Cortex of kidney (tissue), 1 donor: ENCODE measurements at places on chromosomes 16 and 17.

DNA sequence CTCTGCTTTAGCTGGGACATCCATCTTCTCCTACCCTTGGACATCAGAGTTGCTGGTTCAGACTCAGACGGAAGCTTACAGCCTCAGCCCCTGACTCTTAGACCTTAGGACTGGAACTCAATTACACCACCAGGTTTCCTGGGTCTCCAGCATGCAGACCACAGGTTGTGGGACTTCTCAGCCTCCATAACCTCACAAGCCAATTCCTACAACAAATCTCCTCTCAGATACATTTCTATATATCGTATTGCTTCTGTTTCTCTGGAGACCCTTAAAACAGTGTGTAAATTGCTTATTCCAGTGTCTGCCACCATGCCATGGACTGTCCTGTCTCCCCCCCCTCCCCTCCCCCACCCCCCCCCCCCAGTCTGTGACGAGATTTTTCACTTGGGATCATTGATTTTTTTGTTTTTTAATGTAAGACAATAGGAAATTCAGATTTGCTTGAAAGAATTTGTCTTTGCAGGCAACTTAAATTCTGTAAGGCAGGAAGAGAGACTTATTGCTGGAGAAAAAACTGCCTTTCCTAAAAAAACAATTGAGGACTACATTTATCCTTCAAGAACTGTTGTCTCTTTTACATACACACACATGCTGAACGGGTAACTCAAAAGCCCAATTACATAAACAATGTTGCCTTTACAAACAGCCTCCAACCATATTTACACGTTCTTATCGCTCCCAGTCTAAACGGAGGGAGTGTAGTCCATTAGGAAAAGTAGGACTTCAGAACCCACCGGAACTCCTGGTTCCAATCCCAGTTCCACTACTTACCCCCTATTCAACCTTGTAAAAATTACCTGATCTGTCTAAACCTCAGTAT is 39.9 kb downstream of the TEKT5 start:
- no peak for DNase-seq

GRCh38 chr17:45771271-45771959 is 12.7 kb upstream of the CRHR1 start:
- no peak for DNase-seq

GRCh38 chr16:11032922-11033291 is 88.5 kb downstream of the CLEC16A start:
- DNase-seq = no peak

DNA sequence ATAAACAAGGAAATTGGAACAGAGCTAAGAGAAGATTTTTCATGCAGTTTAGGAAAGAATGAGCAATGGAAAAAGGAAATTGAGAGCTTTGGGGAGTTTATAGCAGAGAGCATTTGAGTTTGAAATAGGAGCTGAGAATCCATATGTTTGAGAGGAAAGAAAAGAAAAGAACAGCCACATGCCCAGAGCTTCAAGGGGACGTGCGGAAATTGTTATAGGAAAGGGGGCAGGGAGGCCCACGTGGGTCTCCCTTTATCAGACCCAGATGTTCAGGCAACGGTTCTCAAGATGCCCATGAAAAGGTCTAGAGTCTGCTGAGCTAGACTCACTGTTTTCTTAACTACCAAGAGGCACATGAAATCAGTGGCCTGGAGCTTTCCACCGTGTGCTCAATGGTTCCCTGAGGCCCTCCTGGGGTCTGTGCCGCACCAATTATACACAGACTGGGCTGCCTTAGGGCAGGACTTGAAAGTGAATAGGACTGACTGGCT is 31.2 kb downstream of the CHD9 start:
- no peak for DNase-seq

GRCh38 chr16:820748-821147 is 20.2 kb upstream of the GNG13 start:
- no peak for DNase-seq

- no peak for DNase-seq
Measured at GRCh38 chr16:52613508-52613907, 66.6 kb upstream of the TOX3 start.

- no peak for DNase-seq
Measured at GRCh38 chr17:16676676-16677268, 13.3 kb upstream of the CCDC144A start.

DNA sequence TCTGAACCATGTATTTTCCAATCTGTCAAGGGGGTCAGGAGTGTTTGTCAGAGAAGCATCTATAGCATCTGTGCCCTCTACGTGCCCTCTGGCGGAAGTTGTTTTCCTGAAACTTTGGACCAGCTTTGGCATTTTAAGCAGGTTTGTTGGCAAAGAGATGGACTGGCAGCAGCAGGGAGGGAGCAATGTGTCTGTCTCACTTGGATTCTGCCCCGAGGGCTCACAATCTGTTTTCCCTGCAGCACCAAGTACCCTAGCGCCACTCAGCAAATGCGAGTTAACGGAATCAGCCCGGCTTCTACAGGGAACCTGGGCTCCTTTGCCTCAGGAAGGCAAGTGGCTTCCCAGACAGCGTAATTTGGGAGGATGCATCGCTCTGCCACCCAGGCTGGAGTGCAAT is 17.4 kb downstream of the DUSP14 start:
- DNase-seq = no peak

- no peak for DNase-seq
Measured at GRCh38 chr16:27269300-27270150, 953 bp upstream of the NSMCE1 start.

DNA sequence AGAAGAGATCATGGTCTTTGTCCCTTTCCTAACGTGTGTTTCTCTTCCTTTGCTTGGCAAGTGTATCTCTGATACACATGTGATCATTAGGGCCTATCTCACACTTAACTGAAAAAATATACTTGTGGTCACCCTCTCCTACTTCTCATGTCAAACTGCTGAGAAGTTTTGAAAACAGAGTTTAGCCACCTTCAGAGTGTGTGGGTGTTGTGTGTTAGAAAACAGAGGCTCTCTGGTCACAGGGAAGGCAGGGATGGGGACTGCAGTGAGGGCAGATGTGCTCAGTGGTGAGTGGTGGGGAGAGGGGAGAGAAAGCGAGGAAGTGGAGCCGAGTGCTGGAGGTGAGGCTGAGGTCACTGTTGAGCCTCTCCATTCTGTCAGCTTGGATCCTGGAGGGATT is 29.4 kb downstream of the GRB7 start:
- no peak for DNase-seq

DNA sequence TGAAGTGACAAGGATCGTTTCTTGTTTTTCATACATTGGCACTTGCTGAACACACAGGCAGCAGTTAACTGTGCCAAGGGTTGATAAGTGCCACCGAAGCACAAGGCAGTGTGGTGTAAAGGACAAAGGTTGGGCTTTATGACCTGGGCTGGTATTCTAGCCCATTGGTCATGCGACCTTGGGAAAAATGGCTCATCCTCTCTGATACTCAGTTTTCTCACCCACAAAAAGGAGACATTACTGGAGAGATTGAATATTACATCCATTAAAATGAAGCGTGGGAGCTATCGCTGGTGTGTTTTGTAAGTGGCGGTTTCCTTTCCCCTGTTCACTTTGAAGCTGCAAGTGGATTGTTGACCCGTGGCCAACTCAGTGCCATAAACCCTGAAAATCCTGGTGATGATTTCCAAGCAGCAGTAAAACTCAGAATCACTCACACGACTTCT is 216.9 kb downstream of the HAPSTR1 start:
- no peak for DNase-seq

- DNase-seq = no peak
Measured at GRCh38 chr17:68458260-68459036, 1.2 kb upstream of the WIPI1 start.

GRCh38 chr17:82267575-82268379 is 5.7 kb downstream of the CSNK1D start:
- DNase-seq = no peak

DNA sequence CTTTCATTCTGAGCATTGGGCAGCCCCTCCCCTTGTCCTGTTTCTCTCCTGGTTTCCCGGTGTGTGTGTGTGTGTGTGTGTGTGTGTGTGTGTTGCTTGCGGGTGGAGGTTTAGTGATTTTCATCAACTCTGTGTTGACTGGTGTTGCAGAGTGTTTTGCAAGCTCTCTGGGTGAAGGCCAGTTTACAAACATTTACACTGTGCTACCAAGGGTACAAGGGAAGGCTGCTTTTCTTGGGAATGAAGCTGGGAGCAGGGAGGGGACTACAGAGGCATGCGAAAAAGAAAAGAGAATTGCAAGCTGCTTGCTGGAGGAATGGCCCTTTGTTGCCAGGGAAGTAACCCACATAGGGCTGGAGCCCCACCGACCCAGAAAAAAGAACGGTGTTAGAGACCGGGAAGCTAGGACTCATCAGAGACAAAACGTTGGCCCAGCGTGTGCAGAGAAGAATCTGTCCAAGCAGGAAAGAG is 29.6 kb downstream of the HS3ST3B1 start:
- no peak for DNase-seq

DNA sequence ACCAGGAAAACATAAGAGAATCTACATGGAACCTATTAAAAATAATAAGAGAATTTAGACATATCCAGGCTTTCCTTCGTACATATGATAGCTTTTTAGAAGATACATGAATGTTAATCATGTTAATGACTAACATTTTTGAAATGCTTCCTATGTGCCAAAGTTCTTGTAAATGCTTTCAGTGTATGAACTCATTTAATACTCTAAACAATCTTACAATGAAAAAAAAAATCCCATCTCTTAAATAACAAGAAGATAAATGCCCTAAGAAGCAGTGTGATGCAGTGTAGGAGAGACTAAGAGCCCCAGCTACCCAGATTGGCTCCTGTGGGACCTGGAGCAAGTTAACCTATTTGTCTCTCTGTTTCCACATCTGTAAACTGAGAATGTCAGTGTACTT is 220.4 kb upstream of the MYOCD start:
- no peak for DNase-seq

DNA sequence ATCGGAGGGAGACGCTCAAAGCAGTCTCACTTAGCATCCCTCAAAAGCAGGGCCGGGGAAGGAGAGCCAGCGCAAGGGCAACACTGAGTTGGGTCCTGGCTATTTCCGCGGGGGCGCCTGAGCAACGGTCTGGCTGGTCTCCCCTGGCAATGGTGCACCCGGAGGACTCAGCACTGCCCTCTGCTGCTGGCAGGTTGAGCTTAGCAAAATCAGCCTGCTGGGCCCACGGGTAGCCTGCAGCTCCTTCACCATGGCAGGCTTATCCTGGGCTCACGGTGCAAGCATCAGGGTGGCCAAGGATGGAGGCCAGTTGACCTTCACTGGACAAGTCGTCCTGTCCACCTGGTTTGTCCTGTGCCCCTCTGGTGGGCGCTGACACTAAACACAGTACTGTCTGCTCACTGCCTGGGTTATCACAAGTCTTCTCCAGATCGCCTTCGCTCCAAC is 14.4 kb upstream of the ALDH3A1 start:
- DNase-seq = no peak

DNA sequence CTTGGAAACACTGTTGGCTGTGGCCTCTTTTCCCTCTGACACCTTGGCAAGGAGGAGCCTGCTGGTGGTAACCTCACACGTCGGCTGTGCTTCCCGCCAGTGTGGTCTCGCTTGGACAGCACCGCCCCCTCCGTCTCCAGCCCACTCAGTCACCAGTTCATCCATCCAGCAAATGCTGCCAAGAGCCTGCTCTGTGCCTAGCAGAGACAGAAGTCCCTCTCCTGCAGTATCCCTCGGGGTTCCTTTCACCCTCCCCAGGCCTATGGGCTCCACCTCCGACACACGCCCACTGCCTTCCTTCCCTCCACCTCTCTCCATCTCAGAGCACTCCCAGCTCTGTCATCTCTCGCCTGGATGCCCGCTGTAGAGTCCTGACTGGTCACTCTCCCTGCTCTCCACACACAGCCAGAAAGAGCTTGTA is 12.3 kb downstream of the CACNG4 start:
- DNase-seq = no peak

GRCh38 chr17:59154292-59154720 is 680 bp downstream of the SKA2 start:
- DNase-seq = no peak

- DNase-seq = no peak
Measured at GRCh38 chr17:56819431-56820145, 14.1 kb downstream of the C17orf67 start.

GRCh38 chr16:50531901-50532300 is 16.3 kb upstream of the NKD1 start:
- no peak for DNase-seq

DNA sequence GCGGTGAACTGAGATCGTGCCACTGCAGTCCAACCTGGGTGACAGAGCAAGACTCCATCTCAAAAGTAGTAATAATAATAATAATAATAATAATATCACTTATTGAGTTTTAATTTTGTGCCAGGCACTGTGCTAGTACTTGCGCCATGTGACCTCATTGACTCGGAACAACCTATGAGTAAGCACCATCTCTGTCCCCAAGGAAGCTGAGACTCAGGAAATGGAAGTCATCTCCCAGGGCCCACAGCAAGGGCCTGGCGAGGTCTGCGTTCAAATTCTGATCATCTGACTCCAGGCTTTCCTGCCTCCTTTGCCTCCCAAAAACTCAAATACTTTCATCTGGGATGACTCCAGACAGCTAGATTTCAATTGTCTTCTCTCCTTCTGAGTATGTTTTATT is 162.9 kb downstream of the SEC14L1 start:
- no peak for DNase-seq

DNA sequence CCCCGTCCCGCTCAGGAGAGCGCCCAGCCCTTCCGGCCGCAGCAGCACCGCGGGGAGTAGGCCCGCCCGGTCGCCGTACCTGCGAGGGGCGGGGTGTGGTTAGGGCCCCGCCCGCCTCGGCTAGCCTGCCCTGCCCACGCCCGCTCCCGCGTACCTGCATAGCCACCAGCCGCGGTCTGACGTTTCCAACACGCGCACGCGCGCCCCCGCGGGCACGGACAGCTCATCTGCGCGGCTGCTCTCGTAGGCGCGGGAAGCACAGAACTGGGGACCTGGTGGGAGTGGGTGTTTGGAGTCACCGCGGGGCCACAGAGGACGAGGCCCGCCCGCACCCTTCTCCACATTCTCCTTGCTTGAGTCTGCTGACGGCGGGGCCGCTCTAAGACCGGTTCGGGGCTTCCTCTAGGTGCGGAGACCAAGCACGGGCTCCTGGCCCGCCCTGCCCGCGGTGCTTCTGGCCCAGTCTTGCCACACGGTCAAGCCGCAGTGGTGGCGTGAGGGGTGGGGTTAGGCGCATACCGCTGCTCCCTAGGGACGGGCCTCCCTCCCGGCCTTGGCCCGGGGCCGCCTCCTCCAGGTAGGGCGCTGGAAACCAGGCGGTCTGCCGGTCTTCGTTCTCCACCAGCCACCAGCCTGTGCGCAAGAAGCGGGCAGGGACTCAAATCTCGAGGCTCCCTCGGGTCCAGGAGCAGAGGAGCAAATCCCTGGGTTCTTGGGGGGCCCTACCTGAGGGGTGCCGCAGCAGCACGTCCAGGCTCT is 1.8 kb downstream of the NOXO1 start:
- DNase-seq = no peak

- no peak for DNase-seq
Measured at GRCh38 chr17:13589658-13590057, 12.1 kb downstream of the HS3ST3A1 start.

GRCh38 chr17:79887451-79887991 is 48.3 kb upstream of the CBX4 start:
- DNase-seq = no peak

GRCh38 chr16:8861563-8862308 is 7.1 kb downstream of the CARHSP1 start:
- no peak for DNase-seq
